Left renal pelvis (tissue), 4 donors: ENCODE measurements at places on chromosomes 7 and 10. TPM values are rescaled to one million over a fixed set of nuclear protein-coding genes. Genes with fewer than 3 reads are reported as not detected.

Gene ANXA8
- 0.17 TPM for polyA plus RNA-seq

Gene PPP1R9A
- polyA plus RNA-seq: 10.5 TPM

Gene ATG9B
- polyA plus RNA-seq: 1.2 TPM

Gene PCGF6
- polyA plus RNA-seq: 14.5 TPM

- DNase-seq: no peak
Observed at GRCh38 chr10:248307-248706, 113.1 kb downstream of the ZMYND11 start.

- no peak for DNase-seq
Observed at GRCh38 chr10:17316488-17317170, 88.6 kb downstream of the VIM start.

GRCh38 chr7:156703209-156703608 is 62.6 kb downstream of the RNF32 start:
- no peak for DNase-seq

DNA sequence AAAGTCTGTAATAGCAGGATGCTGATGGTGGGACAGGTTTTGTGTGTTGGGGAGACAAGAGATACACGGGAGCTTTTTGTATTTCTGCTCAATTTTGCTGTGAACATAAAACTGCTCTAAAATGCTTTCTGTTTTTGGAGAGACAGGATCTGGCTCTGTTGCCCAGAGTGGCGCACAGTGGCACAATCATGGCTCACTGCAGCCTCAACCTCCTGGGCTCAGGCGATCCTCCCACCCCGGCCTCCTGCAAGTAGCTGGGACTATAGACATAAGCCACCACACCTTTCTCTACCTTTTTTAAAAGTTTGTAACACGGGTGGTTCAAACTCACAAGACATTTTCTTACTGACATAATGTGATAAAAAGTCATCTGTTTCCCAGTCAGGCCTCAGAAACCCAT is 14.3 kb downstream of the CREB3L2 start:
- no peak for DNase-seq
